ENCODE measurements at places on chromosomes 5 and 9.

DNA sequence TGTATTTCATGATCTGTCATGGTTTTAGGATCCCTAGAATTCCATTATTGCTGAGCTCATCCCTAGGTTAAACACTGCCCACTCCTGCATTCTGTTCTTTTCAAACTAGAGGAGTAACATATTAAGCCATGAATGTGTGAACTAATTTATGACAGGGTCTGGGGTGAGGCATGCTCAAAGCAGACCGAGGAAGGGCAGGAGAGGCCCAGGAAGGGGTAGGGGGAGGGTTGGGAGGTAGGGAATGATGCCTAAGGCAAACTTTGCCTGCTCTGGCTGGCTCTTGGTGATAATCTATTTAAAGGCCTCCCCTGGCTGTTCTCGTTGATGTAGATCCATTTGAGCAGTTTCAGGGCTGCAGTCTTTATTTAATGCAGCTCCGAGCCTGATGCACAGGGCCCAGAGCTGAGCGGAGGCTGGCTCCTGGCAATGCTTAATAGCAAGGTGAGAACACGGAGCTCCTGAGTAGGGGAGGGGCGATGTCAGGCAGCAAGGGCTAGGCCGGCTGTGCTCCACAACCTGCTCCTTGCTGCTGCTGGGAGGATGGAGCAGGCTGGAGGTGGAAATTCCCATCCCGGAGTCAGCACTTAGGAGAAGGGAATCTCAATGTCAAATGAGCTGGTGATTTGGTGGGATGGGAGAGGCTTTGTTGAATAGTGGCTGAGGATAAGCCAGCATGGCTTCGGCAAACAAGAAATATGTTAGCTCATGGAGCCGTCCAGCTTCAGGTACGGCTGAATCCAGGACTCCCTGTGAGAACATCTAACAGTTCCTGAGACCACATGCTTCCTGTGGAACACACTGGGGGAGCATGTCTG, 73.2 kb upstream of the UNC5A start:
- DNase-seq = no peak

DNA sequence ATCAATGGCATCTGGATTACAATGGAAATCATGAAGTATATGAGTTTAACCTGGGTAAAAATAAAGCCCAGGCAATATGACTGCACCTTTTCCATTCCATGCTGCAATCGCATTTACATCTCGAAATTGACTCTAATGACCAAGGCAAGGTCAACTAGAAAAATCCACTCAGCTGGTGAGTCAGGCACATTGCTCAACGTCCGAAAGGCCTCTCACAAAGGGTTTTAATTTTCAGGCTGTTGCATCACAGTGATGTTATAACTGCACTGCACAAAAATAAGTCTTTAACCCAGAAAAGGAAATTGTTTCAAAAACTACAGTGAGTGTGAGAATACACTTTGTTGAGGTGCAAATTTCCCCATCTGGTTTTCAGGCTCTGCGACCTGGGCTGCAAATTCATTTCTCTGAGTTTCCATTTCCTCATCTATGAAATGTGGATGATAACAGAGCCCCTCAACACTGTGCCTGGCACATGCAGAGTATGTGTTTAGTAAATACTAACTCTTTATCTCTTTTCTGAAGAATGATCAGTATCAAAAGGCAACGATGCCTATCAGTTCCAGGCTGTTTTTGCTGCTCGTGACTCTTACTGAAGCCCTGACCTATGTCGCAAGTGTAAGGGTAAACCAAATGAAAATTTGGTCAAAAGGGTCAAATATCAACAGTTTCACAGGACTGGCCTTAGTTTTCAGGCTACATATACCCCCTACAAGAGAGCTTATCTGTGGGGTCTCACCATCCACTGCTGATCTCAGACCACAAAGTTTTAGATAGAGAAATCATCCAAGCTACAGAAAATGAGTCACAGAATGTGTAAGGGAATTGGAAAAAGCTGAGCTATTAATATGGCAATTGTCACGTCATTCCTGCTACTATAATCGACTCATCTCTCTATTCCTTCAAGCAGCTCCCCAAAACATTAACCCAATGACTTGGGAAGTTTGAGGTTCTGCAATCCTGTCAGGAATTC, 4.1 kb downstream of the NFIL3 start:
- peak; percentile 37 for DNase-seq

DNA sequence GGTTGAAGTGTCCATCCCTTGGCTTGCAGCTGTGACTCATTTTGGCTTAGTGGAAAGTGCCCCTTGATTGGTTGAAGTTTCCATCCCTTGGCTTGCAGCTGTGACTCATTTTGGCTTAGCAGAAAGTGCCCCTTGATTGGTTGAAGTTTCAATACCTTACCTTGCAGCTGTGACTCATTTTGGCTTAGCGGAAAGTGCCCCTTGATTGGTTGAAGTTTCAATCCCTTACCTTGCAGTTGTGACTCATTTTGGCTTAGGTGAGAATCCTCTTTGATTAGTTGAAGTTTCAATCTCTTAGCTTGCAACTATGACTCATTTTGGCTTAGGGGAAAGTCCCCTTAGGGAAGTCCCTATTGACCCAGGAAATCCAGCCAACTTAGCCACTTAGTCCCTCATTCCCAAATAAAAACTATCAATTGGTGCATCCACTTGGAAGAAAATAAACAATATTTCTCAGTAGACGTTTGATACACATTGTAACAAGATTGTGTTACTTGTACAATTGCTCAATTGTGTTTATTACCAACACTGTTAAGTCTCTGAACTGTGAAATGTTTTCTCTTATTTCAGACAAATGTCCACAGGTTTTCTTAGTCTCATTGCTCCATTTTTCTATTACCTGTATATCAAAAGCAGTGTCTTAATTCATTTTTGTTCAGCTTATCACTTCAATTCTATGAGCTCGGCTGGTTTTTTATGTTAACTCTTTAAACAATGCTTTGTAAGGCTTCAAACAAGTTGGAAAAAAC, 2308.8 kb upstream of the ACO1 start:
- DNase-seq = peak; percentile 30

DNA sequence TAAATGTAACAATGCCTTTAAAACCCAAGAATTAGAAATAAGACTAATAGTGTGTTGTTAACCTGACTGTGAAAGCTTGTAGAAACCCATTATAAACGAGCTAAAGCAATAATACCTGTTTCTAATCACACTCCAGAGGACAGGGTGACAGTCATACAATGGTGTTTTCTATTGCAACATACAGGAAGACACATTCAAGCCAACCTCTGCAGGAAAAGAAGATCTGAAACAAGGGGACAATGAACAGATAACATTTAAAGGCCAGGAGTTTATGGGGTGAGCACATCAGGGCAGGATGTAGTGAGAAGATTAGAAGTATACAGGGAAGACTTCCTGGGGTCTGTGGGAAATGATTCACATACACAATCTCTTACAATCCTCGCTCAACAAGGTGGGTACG, 13.8 kb downstream of the BARHL1 start:
- DNase-seq = no peak

- DNase-seq = peak; percentile 65
These were observed 13.7 kb upstream of the FCHSD1 start for GRCh38 chr5:141664733-141665461.

Measured in stimulated activated CD4-positive, alpha-beta T cell treated with anti-CD3 and anti-CD28 coated beads, Interleukin-15, amount 100 ng/mL, for 48 hours (primary cell).